ENCODE measurements at places on chromosomes 4 and X.

GRCh38 chrX:139795196-139795595 is 87.2 kb upstream of the MCF2 start:
- DNase-seq, result no peak

- DNase-seq, result no peak
These were observed 8.7 kb upstream of the PPP3CA start for GRCh38 chr4:101355767-101356702.

GRCh38 chrX:9249051-9249846 is 215.3 kb upstream of the FAM9B start:
- DNase-seq, result no peak

- DNase-seq, result no peak
These were observed 296.8 kb downstream of the IDS start for GRCh38 chrX:149208307-149208706.

DNA sequence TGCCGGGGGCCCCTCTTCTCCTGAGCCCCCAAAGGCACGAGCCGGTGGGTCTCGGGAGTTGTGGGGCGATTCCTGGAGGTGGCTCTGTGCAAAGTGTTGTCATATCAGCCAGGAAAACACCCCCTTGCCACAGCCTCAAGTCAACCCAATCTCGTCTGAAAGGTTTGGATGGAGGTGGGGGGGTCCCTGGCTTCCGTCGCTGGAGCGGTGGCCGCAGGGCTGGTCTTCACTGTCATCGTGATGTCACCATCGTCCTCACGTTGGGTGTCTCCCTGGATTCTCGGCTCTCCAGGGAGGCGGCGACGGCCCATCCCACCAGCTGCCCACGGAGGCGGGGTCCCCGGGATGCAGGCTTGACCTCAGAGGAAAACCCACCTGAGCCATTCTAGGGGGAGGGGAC is 38.3 kb upstream of the PPP2R3B start:
- no peak for DNase-seq

DNA sequence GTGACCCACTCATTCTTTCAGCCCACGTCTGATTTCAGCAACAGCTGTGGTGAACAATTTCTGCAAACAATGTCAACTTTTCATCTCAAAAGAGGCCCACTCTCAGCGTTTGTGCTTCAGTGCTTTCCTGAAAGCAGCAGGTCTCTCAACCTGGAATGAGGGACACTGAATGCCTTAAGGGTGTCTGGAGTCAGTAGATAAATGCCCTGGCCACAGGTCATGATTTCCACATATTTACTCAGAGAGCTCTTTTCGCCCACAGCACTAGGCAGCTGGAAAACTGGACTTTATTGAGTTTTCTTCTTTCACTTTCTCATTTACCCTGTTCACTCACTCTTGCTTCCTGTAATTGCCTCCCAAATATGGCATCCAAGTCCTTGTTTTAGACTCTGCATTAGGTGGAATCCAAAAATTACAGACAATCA is 52.8 kb downstream of the NPFFR2 start:
- DNase-seq, result no peak

GRCh38 chr4:123977641-123978081 is 581.1 kb downstream of the SPRY1 start:
- DNase-seq, result no peak
